ENCODE measurements at places on chromosomes 5 and 9.

- no peak for DNase-seq
Measured at GRCh38 chr5:152465140-152465539, 60.1 kb upstream of the NMUR2 start.

GRCh38 chr9:77809552-77809951 lies 161.4 kb upstream of the GNA14 start:
- DNase-seq = no peak

- no peak for DNase-seq
Measured at GRCh38 chr9:98195671-98196070, 3.2 kb upstream of the CORO2A start.

- no peak for DNase-seq
Measured at GRCh38 chr5:74465724-74466123, 174.8 kb downstream of the ENC1 start.

DNA sequence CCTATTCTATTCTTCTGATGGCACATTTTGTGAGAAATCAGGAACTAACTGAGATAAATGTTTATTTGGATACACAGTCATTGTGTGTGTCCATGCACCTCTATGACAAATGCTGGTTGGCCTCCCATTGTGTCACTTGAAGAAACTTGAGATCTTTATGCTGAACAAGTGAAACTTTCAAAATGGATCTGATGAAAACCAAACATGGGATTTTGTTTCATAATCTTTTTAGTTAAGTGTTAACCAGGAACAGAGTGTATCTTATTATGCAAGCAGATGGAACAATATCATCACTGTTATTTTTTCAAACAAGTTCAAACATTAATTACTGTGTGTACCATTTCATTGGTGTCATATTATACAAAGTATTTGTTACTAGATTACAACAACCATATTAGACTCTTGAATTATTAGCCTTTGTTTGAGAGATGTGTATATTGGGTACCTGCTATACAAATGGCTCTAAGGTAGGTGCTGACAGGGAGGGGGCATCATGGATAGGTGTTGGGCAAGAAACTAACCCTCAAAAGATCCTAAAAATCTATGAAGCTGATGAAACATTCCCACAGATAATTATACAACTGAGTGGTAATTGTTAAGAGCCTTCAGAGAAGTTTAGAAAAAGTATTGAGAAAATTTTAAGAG lies 159.8 kb downstream of the PALM2AKAP2 start:
- no peak for DNase-seq

DNA sequence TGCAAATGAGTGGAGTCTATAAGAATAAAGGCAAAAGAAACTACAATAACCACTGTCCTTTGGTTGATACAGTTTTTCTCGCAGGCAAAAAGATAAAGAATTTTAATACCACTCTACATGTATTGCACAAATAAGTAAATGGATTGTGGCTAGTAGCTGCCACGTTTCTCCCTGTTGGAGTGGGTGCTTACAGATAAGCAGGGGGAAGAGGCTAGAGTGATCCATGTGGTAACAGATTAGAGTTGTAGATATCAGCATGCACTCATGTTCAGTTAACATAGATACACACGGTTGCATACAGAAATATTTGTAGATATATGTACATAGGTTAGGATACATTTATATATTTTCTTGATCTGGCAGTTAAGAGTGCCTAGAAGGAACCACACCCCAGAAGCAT lies 179.5 kb downstream of the ARHGEF28 start:
- DNase-seq = no peak

GRCh38 chr9:76216161-76216649 lies 178.0 kb downstream of the RFK start:
- no peak for DNase-seq

GRCh38 chr5:32628049-32628844 lies 42.9 kb downstream of the SUB1 start:
- no peak for DNase-seq

GRCh38 chr5:76544268-76544926 lies 78.8 kb downstream of the F2RL2 start:
- peak; percentile 27 for DNase-seq

GRCh38 chr5:6317116-6317798 lies 61.1 kb downstream of the MED10 start:
- DNase-seq = no peak

Measured in stimulated activated naive B cell treated with anti-CD40 and anti-IgM and Interleukin-4, amounts not matched to agents 10 μg/mL and 1 μg/mL and 100 μg/mL, for 72 hours (primary cell).